Fibroblast of mammary gland (primary cell): ENCODE measurements at places on chromosomes 5 and 9.

- no peak for DNase-seq
Measured at GRCh38 chr9:37531699-37532098, 44.5 kb downstream of the FBXO10 start.

DNA sequence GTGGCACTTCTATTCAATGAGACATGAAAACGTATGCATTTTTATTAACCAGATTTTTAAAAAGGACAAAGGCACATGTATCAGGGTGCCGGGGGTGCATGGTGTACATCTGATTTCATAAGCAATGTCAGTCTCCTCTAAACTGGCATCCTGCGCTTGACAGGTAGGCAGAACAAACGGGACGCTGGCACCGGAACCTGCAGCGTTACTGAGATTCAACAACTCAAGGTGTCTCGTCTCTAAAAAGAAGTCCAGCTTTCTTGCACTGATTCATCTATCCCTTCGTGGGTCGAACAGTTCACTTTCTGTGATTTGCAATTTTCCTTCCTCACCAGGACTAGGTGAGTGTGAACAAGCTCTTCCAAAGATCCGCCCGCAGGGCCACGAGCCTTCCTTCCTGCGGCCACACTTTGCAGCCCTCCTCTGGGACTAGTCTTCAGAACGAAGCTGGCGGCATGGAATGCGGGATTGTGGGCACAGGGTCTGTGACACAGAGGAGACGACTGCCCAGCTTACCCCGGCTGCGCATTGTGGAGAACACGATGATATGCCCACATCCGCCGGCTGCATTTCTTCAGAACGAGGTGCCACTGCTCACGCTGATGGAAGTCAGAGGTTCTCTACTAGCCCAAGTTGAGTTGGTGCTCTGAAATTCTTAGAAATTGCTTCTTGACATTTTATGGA is 7.2 kb downstream of the SLC6A3 start:
- no peak for DNase-seq

GRCh38 chr5:5454391-5454790 is 31.9 kb downstream of the ICE1 start:
- DNase-seq, result no peak

DNA sequence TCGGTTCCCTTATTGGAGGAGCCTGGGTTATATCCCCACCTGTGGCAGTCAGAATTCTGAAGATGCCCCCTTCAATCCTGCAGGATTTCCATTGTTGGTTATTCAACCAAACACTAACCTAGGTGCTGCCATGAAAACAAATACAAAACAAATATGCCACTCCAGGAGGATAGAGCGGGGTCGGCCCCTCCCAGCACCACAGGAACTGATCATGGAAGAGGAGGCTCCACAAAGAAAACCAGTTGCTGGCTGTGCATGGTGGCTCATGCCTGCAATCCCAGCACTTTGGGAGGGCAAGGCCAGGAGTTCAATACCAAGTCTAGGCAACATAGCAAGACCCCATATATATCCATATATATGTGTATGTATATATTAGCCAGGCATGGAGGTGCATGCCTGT is 13.2 kb upstream of the ADGRD2 start:
- no peak for DNase-seq

GRCh38 chr9:75588808-75589207 is 301.7 kb upstream of the PCSK5 start:
- no peak for DNase-seq

- peak; percentile 61 for DNase-seq
Measured at GRCh38 chr9:98491828-98492227, 216.9 kb downstream of the GABBR2 start.

GRCh38 chr9:102456562-102456961 is 538.6 kb upstream of the CYLC2 start:
- DNase-seq, result peak; percentile 0

GRCh38 chr5:16573401-16573800 is 43.4 kb downstream of the RETREG1 start:
- DNase-seq, result no peak

DNA sequence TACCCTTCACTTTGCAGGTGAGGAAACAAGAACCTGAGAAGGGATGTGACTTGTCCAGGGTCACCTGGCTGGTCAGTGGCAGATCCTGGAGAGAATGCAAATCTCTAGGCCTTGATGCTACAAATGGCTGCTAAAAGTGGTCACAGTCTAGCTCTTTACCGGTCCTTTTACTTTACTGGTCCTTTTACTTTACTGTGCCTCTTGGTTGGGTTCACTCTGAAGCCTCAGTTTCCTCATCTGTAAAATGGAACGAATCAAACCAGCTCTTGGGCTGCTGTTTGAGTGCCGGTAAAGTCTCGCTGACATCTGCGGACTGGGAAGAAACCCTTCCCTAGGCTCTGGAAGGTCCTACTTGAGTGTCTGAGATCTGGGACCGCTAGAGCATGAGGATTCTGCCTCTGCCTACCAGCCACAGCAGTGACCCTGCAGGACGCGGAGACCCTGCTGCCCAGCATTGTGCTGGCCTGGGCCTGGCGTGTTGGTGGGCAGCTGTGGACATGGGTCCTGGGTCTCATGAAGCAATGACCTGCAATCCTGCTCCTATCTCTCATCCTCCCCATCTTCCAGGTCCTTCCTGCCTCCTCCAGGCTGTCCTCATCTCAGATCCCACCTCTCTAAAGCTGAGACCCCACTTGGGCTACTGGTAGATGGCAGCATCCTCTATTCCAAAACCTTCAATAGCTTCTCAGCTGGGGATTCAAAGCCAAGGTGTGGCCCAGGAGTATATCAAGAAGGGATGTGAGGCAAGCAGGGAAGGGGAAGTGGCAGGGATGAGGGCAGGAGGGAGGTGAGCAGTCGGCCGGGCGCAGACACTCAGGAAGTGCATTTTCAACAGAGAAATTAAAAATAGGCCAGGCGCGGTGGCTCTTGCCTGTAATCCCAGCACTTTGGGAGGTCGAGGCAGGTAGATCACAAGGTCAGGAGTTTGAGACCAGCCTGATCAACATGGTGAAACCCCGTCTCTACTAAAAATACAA is 13.3 kb downstream of the CORO2A start:
- DNase-seq, result no peak

DNA sequence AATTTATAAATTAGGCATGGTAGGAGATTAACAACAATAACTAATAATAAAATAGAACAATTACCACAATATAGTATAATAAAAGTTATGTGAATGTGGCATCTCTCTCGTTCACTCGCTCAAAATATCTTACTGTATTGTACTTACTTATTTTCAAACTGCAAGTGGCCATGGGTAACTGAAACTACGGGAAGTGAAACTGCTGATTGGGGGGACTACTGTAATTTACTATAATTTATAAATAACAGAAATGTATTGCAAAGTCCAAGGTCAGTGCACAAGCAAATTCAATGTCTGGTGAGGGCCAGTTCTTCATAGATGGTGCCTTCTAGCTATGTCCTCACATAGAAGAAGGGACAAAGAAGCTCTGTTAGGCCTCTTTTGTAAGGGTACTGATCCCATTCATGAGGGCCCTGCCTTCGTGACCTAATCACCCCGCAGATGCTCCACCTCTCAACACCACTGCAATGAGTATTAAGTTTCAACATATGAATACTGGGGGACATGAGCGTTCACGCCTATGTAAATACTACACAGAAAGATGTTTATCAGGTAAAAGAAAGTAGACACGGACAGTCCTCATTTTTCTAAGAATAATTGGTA is 39.0 kb downstream of the KCNIP1 start:
- no peak for DNase-seq

DNA sequence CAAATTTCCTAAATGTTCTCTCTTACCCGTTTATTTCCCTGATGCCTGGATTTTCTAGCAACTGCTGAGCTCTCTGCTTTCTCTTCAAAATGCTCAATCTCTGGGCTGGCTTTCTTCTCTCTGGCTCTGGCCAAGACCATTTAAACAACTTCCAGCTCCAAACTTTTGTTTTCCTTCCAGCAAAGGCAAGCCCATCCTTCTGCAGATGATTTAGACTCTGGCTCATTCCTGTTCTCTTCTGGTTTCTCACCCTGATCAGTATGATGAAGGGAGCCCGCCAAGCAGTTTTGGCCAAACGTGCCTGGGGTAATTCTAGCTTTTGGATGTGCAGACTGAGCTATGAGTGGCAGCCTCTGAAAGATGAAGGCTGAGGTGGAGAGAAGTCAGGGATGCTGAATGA is 78.1 kb downstream of the HSPA4 start:
- no peak for DNase-seq

GRCh38 chr5:9268226-9268625 is 277.6 kb downstream of the SEMA5A start:
- DNase-seq, result no peak

GRCh38 chr9:127773981-127774380 is 4.5 kb downstream of the SH2D3C start:
- no peak for DNase-seq

DNA sequence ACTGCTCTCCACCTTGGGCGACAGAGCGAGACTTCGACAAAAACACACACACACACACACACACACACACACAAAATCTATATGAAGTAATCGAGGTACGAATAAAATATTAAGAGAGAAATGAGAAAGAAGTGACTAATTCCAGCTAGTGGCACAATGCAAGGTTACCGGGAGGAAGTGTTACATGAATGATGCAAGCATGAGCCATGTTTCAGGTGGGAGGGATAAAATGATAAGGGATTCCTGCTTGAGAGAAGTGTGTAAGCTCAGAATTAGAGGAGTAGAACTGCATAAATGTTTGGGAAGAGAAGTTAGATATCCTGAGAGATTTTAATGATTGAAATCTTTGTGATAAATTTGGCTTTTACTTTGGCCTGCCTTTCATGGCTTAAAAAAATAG is 18.8 kb downstream of the HAPLN1 start:
- DNase-seq, result no peak

DNA sequence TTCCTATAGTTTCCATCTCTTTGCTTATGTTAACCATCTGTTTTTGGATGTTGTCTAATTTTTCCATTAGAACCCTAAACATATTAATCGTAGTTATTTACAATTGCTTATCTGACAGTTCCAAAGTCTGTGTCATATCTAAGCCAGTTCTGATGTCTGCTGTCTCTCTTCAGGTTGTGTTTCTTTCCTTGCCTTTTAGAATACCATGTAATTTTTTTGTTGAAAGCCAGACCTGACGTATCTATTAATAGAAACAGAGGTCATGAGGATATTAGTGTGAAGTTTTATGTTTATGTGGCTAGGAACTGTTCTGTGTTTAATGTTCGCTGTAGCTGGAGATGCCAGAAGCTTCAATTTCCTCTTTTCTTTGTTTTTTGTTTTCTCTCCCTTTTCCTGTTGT is 52.2 kb downstream of the ZNF618 start:
- no peak for DNase-seq

DNA sequence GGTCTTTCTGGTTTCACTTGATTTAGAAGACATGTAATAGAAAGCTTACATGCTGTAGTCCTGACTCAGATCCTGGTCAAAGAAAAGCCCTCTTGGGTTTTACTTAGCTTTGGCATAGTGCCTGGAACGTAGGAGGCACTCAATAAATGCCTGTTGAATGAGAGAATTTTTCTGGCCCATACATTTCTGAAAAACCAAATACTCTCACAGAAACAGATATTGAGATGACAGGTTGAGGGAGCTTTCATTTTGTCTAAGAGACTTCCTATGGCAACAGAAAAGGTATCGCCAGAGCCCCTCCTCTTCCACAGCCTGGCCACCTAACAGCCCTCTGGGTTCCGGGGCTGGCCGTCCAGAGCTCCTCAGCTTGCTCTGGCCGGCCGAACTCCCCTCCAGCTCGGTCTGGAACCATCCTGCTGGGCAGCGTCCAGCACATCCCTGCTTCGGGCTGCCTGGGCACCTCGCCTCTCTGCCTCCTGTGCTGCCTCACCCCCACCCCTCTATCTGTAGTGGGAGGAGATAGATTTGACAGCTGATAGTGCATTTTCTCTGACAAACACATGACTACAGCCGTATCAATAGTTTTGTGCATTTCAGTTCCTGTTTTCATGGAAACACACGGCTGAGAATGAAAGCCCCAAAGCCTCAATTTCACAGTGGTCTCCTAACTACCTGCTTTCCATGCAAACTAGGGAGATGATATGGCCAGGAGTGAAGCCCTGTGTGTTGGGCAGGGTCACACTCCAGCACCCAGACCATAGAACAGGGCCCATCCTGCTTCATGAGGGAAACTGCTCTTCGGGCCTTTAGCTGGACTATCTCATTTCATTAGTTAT is 1.1 kb downstream of the IL4 start:
- peak; percentile 96 for DNase-seq

GRCh38 chr5:37735649-37736347 is 104.0 kb downstream of the GDNF start:
- peak; percentile 37 for DNase-seq

DNA sequence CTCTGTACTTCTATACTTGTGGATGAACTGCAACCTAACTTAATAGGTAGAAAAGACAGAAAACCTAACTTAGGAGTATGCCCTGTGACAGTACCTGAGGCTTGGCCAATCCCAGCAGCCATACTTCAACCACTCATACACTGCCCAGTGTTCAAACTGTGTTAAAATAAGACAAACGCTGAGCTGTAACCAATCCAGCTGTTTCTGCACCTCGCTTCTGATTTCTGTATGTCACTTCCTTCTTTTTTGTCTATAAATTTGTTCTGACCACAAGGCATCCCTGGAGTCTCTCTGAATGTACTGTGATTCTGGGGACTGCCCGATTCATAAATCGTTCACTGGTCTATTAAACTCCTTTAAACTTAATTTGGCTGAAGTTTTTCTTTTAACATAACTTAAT is 41.4 kb downstream of the AUH start:
- DNase-seq, result no peak

GRCh38 chr9:132575005-132575609 is 7.3 kb upstream of the BARHL1 start:
- peak; percentile 71 for DNase-seq

- no peak for DNase-seq
Measured at GRCh38 chr9:20144197-20144596, 355.4 kb upstream of the SLC24A2 start.

DNA sequence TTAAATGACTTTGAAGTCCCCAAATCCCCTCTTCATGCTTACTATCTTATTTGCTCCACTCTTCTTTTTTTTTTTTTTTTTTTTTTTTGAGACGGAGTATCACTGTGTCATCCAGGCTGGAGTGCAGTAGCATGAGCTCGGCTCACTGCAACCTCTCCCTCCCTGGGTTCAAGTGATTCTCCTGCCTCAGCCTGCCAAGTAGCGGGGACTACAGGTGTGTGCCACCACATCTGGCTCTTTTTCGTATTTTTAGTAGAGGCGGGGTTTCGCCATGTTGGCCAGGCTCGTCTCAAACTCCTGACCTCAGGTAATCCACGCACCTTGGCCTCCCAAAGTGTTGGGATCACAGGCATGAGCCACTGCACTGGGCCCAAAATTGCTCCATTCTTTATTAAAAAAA is 51.0 kb downstream of the ST8SIA4 start:
- no peak for DNase-seq

DNA sequence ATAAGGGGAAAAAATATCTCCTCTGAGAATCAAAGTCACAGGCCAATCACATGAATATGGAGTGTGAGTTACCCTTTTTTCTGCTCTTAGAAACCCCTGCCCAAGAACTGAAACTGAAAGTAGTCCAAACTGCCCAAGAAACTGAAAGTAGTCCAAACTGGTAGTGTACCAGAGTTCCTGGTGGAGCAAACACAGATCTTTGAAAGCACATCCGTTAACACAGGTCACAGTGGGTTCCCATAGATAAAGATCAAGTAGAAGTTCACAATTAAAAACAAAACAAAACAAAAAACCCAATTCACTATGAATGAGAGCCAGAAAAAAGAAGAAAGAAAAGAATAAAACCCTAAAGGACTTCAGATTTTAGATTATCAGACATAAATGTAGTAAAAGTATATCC is 332.4 kb upstream of the EFNA5 start:
- DNase-seq, result peak; percentile 51

GRCh38 chr5:67061511-67061910 is 135.1 kb downstream of the CD180 start:
- DNase-seq, result no peak
